Activated B cell treated with CpG ODN at 0.5 μM for 24 hours (primary cell): ENCODE measurements at places on chromosomes 4 and X.

DNA sequence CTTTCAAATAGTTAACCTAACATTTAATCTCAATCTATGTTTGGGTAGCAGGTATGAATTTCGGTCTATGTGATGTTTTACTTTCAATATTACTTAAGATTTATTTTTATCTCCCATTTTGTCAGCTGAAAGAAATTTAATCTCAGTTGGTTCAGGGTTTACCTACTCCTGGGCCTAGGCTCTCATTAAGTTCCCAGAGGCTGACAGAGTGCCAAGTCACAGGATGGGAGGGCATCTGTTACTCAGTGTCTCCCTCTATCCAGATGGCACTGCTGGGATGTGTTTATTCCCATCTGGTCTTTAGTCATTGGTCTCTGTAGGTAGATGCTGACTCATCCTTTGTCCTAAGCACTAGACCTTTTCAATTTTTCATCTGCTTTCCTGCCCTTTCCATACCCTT, 129.4 kb upstream of the ARSJ start:
- DNase-seq: no peak

GRCh38 chr4:115453416-115453815, 340.0 kb upstream of the NDST4 start:
- no peak for DNase-seq

- no peak for DNase-seq
Observed at GRCh38 chr4:148951346-148951745, 509.1 kb upstream of the NR3C2 start.

GRCh38 chr4:56817840-56818491, 3.5 kb downstream of the SPINK2 start:
- no peak for DNase-seq

DNA sequence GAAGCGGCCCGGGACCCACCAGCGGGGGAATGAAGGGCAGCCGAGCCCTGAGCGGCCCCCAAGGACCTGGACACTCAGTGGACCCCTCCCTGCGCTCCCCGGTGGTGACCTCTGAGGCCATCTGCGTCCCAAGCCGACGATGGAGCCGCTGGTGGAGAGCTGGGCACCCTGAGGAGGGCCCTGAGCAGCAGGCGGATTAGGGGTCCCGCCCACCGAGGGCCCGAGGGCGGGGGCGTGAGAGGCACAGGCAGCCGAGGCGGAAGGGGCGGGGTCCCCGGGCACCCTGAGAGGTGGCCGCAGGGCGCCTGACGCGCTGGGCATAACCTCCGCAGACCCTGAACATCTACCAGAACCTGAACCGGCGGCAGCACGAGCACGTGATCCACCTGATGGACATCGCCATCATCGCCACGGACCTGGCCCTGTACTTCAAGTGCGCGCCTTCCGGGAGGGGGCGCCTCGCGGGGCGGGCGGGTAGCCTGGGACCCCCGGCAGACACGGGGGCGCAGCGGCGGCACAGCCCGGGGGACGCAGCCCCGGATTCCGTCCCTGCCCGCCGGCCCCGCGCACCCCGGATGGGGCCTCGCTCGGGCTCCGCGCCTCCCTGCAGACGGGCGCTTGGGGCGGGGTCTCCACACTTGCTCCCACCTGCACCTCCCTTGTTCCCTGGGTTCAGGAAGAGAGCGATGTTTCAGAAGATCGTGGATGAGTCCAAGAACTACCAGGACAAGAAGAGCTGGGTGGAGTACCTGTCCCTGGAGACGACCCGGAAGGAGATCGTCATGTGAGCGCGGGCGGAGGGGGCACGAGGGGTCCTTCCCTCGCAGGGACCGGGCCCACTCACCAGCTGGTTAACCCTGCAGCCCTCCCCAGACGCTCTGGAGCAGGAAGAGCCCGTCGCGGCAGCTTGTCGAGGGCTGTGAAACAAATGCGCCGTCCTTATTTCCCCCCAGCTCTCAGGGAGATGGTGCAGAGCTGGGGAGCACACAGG, 10.3 kb downstream of the ATP5ME start:
- DNase-seq: peak; percentile 69

GRCh38 chrX:24506082-24506481, 41.0 kb downstream of the PDK3 start:
- DNase-seq: no peak

DNA sequence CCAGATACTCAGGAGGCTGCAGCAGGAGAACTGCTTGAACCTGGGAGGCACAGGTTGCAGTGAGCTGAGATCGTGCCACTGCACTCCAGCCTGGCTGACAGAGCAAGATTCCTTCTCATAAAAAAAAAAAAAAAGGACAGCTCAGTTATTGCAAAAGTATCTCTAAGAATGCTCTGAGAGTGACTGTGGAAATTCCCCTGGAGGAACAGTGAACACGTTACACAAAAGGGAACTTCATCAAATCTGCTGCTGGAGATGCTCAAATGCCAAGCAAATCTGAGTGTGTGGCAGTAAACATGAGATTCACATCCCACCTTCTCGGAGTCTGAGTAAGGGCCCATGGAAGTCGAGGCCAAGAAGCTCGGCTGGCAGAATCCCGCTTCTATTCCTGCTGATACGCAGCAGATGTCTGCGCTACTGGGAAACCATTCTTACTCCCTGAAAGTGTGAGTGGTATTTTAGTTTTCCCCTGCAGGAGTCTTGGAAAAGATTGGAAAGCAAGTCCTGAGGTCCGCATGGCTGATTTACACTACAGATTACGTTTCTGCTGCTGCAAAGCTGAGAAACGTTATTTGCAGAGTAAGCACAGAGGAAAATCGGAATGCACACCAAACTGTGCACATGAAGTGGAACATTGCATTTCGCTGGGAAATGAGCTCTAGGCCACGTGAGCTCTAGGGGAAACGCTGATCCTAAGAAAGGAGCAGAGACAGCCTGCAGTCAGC, 162.9 kb downstream of the NSUN7 start:
- DNase-seq: no peak

GRCh38 chrX:123184866-123185276, 793 bp downstream of the GRIA3 start:
- no peak for DNase-seq

- no peak for DNase-seq
Observed at GRCh38 chr4:89100853-89101252, 10.5 kb upstream of the TIGD2 start.

DNA sequence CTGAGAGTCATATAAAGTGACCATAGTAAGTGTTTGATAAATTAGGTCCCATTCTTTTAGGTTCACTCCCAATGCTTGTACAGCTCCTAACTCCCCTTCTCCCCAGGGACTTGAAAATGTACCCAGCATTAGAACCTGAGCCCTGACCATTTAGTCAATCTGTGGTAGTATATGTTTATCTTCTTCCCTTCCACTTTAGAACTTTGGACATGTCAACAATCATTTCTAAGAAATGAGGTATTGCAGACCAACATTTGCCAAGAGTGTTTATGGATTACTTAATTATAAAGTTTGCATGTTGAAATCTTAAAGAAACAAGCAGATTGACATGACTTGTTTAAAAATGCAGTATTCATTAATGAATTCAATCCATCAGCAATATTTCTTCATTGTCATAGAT, 26.0 kb downstream of the AFM start:
- no peak for DNase-seq

DNA sequence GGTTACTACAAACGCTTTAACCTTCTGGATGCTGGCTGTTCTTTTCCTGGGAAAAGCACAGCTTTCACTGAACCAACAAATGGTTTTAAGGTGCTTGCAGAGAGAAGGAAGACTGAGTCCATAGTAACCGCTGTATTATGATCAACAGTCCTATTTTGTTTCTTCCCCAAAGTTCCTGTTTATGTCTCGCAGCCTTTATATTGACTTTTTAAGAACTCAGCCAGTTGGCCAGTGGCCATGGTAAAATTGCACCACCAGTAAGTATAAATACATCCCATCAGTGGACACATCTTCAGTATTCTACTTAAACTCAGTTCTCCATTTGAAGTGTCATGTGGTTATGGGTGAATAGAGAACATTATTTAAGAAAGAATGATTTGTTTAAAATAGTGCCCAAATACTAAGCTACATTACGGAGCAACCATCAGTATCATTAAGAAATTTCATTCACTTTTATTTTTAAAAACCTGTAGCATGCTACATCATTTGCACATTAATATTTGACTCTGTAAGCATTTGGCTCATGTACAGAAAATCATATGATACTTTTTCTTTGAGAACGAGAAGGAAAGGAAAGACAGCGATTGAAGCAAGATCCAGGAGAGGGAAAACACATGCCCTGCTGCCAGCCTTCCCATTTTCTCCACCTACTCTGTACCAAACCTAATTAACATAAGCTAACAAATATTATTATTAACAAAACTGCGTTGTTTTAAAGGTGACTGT, 287.0 kb downstream of the ARHGAP24 start:
- no peak for DNase-seq

GRCh38 chrX:101452056-101452455, 33.2 kb upstream of the ARMCX4 start:
- no peak for DNase-seq

DNA sequence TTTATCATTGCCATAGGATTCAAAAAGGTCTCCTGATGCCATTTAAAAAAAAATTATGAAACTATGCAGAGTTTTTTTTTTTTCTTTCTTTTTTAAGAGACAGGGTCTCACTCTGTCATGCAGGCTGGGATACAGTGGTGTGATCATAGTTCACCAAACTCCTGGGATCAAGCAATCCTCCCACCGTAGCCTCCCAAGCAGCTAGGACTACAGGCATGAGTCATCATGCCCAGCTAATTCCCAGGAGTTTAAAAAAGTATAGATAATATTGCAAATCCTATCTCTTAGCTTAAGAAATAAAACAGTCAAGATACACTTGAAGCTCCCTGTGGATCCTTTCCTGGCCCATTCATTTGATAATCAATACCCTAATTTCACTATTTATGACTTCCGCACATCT, 58.6 kb upstream of the PRSS48 start:
- DNase-seq: no peak

- DNase-seq: no peak
Observed at GRCh38 chrX:631802-632365, 1.3 kb downstream of the SHOX start.

- DNase-seq: no peak
Observed at GRCh38 chr4:52618795-52619590, 40.1 kb downstream of the USP46 start.

- no peak for DNase-seq
Observed at GRCh38 chr4:947491-947971, 15.3 kb downstream of the TMEM175 start.

GRCh38 chr4:140152013-140152703, 1.8 kb downstream of the MAML3 start:
- peak; percentile 63 for DNase-seq

DNA sequence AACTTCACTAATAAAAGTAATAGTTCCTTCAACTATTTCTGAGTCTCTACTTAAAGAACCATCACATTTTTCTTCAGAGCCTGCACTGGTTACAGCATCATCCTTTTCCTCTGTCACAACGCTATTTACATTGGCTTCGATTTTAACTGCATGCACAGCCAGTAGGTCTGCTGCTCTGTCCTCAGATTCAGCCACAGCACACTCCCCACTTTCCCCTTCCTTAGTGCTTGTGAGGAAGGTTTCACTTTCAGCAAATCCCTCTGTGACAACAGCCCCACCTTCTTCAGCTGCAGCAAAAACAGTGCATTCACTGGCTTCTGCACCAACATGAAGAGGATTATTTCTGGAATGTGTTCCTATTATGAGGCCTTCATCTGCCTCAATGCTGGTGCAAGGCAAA, 25.7 kb downstream of the BOD1L1 start:
- no peak for DNase-seq

GRCh38 chr4:172726001-172726423, 442.6 kb upstream of the GALNT7 start:
- DNase-seq: no peak

DNA sequence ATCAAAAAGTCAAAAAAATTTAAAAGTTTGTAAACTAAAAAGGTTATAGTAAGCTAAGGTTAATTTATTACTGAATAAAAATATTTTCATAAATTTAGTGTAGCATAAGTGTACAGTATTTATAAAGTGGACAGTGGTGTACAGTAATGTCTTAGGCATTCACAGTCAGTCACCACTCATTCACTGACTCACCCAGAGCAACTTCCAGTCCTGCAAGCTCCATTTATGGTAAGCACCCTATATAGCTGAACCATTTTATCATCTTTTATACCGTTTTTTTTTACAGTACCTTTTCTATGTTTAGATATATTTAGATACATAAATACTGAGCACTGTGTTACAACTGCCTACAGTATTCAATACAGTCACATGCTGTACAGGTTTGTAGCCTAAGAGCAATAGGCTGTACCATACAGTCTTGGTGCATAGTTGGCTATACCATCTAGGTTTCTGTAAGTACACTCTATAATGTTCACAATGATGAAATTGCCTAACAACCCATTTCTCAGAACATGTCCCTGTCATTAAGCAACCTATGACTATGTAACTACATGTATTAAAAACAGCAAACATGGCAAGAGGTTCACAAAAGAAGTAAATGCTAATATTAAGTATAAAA, 18.6 kb downstream of the ACSL4 start:
- DNase-seq: no peak

GRCh38 chr4:165625281-165625680, 246.5 kb downstream of the CPE start:
- DNase-seq: no peak

GRCh38 chr4:40170588-40170987, 26.2 kb upstream of the RHOH start:
- no peak for DNase-seq

GRCh38 chr4:76752861-76753501, 145.0 kb downstream of the SOWAHB start:
- DNase-seq: no peak

GRCh38 chr4:104025251-104025650, 305.5 kb upstream of the TACR3 start:
- no peak for DNase-seq

- no peak for DNase-seq
Observed at GRCh38 chr4:140291259-140291658, 82.2 kb upstream of the SCOC start.

- no peak for DNase-seq
Observed at GRCh38 chr4:41196633-41197332, 17.6 kb downstream of the APBB2 start.

- no peak for DNase-seq
Observed at GRCh38 chrX:23765868-23766267, 17.1 kb upstream of the SAT1 start.

GRCh38 chr4:86092684-86093083, 267.2 kb downstream of the MAPK10 start:
- no peak for DNase-seq

DNA sequence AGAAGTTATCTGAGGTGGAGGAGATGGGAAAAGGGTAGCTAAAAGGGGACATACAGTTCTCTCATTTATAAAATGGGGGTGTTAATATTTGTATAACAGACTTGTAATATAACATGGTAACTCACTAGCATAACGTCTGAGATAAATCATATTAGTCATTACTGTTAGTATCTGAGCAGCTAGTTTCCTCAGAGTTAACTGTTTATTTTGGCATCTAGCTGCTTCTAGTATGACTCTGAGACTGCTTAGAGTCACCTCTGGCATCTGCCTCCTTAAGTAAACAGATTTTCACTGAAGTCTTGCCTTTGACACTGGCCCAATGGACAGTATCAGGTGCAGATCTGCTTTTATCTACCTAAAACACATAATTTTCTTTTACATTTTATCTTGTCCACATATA, 58.1 kb downstream of the SLC30A9 start:
- DNase-seq: no peak

- DNase-seq: peak; percentile 25
Observed at GRCh38 chrX:75746891-75747639, 38.0 kb downstream of the MAGEE2 start.
